H9 (cell line): ENCODE measurements at places on chromosomes 4 and X.

GRCh38 chr4:36624030-36624429, 342.6 kb downstream of the DTHD1 start:
- H3K4me3 ChIP-seq: no peak overlapping the region
- no peaks in the 10 kb centered on the region for H3K4me1 ChIP-seq
- DNase-seq: no peak
- no peaks in the 10 kb centered on the region for H3K36me3 ChIP-seq
- no peak overlapping the region for H3K27ac ChIP-seq
- no peaks in the 10 kb centered on the region for H3K27me3 ChIP-seq

DNA sequence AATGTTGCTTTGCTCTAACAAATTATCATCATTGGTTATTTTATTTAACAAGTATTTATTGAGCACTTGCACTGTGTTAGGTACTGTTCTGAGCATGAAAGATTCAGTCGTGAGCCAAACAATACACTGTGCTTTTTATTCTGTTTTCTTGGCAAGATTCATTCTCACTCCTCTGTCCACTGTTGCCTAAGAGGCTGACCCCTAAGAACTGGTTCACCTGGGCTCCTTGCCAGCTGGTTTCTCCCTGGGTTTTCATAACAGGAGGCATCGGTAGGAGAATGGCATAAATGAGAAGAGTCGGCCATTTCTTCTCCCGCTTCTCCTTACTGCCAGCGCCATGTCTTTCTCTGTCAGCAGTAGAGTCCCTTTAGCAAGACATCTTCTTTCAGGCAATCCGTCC, 243.7 kb upstream of the DIAPH2 start:
- H3K27me3 ChIP-seq: no peaks in the 10 kb centered on the region
- no peak for DNase-seq
- no peak overlapping the region for H3K4me3 ChIP-seq
- no peaks in the 10 kb centered on the region for H3K4me1 ChIP-seq

DNA sequence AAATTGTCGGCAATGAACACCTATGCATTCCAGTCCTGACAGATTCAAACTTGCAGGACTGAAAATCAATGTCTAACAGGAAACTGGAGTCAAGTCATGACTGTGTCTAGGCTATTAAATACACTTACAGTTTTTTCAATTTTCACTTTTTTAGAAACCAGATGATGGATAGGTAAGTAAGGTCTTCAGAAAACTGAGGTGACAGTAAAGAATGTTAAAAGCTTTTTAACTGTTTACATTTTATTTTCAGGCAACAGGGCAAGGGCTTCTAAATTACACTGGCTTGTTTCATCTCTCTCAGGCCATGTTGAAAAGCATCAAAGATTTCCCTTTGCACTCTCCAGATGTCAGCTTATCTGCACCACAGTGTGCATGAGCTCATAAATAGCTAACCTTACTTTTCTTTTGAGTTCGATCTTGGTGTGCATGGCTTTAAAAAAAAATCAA, 65.2 kb downstream of the SEC24D start:
- no peaks in the 10 kb centered on the region for H3K27me3 ChIP-seq
- H3K4me3 ChIP-seq: no peak overlapping the region
- peaks cover 12% of the 10 kb centered on the region; the same call in 1 of the 2 replicates for H3K36me3 ChIP-seq
- H3K4me1 ChIP-seq: peaks cover 3% of the 10 kb centered on the region; the same call in 1 of the 2 replicates

DNA sequence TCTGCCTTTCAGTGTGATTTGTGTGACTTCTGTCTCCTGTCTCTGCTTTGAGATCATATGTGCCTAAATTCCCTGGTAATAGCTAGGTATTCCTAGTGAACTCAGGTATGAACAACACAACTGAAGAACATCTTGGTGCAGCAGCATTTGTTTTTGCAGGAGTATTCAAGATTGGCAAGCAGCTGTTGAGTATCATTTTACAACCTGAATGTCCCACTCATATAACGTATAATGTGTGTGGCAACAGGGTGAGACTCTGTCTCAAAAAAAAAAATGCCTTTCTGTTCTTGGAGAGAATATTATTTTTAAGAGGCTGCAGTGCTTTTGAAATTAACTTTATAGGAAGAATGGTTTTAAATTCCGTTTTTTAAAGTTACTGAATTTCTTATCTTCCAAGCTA, 7.7 kb downstream of the LSM6 start:
- peaks cover 8% of the 10 kb centered on the region; the same call in 2 of the 3 replicates for H3K36me3 ChIP-seq
- DNase-seq: no peak
- no peaks in the 10 kb centered on the region for H3K27me3 ChIP-seq
- no peak overlapping the region for H3K4me3 ChIP-seq
- H3K27ac ChIP-seq: no peak overlapping the region

DNA sequence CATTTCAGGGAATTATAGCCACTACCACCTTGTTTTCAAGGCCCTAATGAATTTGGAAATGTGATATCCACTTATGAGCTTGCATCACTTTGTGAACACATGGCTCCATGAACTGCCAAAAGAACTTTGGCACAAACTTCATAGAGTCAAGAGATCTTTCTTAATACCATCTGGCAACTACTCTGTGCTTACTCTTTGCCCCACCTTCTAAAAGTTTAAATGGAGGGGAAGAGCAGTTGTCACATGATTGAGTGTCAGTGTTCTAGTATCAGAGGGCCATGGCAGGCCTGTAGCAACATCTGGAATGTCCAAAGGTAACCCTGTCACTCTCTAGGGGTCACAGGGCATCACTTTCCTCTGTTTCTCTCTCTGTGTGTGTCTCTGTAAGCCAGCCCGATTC, 2.6 kb upstream of the ADH1B start:
- H3K4me1 ChIP-seq: no peaks in the 10 kb centered on the region; the same call in 1 of the 2 replicates
- H3K36me3 ChIP-seq: no peaks in the 10 kb centered on the region; the same call in 1 of the 2 replicates
- no peak overlapping the region for H3K27ac ChIP-seq
- DNase-seq: no peak

- no peaks in the 10 kb centered on the region for H3K27me3 ChIP-seq
- H3K27ac ChIP-seq: no peak overlapping the region
- no peaks in the 10 kb centered on the region for H3K4me1 ChIP-seq
- no peaks in the 10 kb centered on the region for H3K36me3 ChIP-seq
Observed at GRCh38 chr4:184111233-184111832, 106.3 kb downstream of the ENPP6 start.
